ENCODE measurements at places on chromosomes 11 and 22.

- no peak for DNase-seq
Measured at GRCh38 chr11:120280600-120281051, 40.7 kb downstream of the POU2F3 start.

GRCh38 chr11:8058216-8058615 lies 22.8 kb upstream of the TUB start:
- no peak for DNase-seq

- no peak for DNase-seq
Measured at GRCh38 chr11:17748761-17749721, 14.5 kb downstream of the KCNC1 start.

GRCh38 chr22:34111210-34111824 lies 191.0 kb upstream of the LARGE1 start:
- DNase-seq = no peak

Data from NCI-H2081 treated with DMSO at 0.1 percent for 48 hours (cell line).